Activated naive CD4-positive, alpha-beta T cell treated with Interleukin-2 at 50 U/mL for 16 hours (primary cell): ENCODE measurements at places on chromosomes 1 and 21.

GRCh38 chr1:46646331-46646730 is 21.8 kb downstream of the ATPAF1 start:
- DNase-seq, result no peak

DNA sequence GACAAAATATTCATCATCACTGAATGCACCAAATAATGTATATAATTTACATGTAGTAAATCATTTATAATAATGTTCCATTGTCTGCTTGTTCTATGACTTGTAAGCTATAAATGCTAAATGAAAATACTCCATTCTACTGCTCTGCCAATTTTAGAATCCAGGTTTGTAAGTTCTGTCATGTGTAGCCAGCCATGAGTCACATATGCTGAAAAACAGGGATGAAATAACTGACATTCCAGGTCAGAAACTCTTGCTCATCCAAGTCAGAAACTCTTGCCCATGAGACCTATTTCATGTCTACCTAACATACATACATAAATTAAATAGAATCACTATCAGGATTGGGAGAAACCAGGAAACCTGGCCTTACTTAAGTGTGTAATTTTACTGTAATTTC is 95.6 kb downstream of the ASH1L start:
- no peak for DNase-seq

GRCh38 chr1:75394386-75395139 is 216.4 kb downstream of the SLC44A5 start:
- no peak for DNase-seq

DNA sequence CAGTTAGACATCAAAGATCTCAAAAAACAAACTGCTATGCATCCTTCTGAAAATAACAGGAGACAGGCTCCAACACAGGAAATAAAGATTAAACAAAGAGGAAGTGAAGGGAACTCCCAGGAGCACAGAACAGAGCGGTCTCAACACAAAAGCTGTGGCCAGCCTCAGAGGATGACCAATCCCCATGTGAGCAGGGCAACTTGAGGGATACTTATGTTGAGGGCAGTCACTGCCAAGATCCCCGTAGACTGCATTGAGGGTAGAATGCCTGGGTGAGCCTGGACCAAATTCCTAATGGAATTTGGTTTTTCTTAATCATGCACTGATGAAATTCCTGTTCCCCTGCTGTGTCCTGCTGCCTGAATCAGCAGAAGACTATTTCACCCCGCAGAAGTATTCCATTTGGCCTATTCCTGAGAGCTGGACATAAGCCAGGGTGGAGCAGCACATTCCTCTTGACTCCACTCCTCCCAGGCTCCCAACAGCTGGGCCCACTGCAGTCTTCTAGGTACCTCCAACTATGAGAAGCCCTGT is 49.0 kb downstream of the JAK1 start:
- no peak for DNase-seq

- DNase-seq, result no peak
These were observed 110.7 kb downstream of the ETS2 start for GRCh38 chr21:38916214-38916964.
